ENCODE measurements at places on chromosomes 5 and 9. TPM values are rescaled to one million over a fixed set of nuclear protein-coding genes. Genes with fewer than 3 reads are reported as not detected.

Gene DBH
- not detected for total RNA-seq

DNA sequence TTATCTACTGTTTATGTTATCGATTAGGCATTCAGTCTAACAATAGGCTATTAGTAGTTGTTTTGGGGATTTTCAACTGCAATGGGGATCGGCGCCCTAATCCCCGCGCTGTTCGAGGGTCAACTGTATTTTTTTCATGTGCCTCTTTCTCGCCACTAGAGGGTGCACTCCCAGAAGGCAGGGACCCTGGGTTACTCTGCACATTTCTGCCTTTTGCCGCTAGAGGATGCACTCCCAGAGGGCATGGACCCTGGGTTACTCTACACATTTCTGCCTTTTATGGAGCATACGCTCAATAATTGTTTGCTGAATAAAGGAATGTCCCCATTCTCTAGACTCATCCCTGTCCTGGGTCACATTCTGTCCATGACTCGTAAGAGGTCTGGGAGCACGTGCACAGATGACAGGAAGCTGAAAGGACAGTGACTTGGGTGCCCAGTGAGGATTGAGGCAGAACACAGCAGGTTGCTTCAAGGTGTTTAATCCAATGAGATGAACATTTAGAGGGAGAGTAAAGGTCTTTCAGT, 27.9 kb upstream of the RECK start:
- DNase-seq: peak; percentile 78

DNA sequence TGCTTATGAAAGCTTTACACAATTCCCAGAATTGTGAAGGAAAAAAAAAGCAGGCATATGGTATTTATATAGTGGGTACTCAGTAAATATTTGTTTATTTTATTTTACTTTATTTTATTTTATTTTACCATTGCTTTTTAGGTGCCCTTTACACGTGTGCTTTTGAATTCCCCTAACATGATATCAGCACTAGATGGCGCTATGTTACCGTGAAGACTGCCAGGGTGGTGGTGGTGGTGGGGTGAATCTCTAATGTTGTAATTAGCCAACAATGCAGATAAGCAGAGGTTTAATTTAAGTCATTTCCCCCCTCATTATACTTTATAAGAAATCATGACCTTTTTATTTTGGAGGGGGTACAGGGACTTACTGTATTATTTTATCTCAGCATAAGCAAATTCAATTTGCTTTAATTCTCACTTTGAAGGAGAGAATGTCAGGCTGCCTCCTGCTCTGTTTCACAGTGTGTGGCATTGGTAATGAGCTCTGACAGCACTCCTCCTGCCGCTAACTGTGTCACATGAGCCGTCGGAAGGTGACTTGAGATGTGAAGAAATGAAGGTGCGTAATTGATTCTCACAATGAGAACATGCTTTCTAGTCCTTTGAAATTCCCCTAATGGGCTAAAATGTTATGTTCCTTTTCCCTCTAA, 165.6 kb downstream of the YTHDC2 start:
- no peak for DNase-seq

Gene AQP7
- not detected for total RNA-seq

Gene NME5
- total RNA-seq: not detected

DNA sequence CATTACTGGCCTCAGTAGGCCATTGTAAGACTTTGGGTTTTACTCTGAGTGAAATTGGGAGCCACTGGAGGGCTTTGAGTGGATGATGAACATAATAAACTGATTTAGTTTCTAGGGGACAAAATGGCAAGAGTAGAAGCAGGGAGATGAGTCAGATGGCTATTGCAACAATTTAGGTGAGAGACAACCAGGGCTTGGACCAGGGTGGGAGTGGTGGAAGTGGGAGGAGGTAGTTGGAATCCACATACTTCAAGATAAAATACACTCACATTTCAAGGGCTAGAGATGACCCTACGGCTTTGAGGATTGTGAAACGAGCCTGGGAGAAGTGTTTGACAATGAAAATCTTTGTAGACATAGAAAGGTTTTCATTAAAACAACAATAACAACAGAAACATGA, 136.3 kb downstream of the ACTBL2 start:
- DNase-seq: no peak

GRCh38 chr5:172159016-172159415, 29.0 kb downstream of the STK10 start:
- DNase-seq: no peak

- DNase-seq: no peak
Observed at GRCh38 chr5:173868096-173868880, 19.9 kb upstream of the CPEB4 start.

Gene C9
- not detected for total RNA-seq

Gene CREB3
- total RNA-seq: 170 TPM

- peak; percentile 41 for DNase-seq
Observed at GRCh38 chr5:143248822-143249579, 154.5 kb downstream of the NR3C1 start.

DNA sequence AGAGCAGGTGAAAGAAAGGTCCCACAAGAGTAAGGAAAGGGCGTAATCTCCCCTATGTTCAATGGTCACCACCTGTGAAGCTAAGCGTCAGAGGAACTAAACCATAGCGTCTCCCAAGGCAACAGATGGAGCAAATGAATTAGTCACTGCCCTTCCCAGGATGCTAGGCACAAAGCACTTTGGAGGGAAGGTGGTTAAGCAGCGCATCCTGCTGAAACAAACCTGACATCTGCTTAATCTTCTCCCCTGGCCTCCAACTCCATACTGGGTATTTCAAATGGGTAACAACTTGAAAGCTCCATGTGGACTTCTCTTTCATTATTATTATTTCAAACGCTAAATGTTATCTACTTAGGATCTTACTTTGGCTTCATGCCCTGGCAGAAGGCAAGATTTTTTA, 227.3 kb downstream of the MLLT3 start:
- DNase-seq: no peak

- peak; percentile 18 for DNase-seq
Observed at GRCh38 chr9:1216532-1216931, 166.4 kb downstream of the DMRT2 start.

Gene CTSV
- total RNA-seq: 4.0 TPM

GRCh38 chr9:123322273-123323195, 33.5 kb upstream of the CRB2 start:
- DNase-seq: no peak

DNA sequence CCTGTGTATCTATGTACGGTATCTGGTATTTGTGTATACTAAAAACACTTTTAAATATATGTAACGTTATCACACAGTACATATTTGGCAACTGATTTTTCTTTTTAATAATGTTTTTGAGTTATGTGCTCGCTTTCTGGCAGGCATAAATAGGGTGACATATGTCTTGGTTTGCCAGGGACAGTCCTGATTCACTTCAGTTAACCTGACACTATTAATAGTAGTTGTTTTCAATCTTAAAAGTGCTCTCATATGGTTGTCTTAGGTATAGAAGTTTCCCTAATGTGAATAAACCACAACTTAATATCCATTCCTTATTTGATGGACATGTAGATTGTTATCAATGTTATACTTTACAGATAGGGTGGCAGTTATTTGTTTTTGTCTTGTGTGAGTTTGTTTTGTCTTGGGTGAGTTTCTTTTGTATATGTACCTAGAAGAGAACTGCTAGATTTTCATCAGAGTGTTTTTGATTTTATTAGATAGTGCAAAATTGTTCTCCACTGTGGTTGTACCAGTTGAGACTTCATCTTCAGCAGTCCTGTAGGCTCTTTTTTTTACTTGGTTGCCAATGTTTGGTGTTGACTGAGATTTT, 7.9 kb downstream of the G3BP1 start:
- no peak for DNase-seq

DNA sequence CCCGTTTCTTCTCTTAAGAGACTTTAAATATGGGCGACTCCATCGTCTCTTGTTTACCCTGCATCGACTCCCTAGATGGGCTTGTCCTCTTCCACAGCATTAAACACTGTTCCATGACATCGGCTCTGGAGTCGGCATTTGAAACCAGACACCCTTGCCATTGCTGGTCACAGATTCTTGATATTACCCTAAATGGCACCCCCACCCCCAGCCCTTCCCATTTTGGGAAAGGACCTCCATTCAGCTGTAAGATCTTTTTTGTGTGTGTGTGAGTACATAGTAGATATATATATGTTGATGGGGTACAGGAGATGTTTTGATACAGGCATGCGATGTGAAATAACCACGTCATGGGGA, 51.1 kb upstream of the SH3PXD2B start:
- no peak for DNase-seq
